ENCODE measurements at places on chromosomes 3 and 15. TPM values are rescaled to one million over a fixed set of nuclear protein-coding genes. Genes with fewer than 3 reads are reported as not detected.

The AGBL1 gene
- not detected for total RNA-seq

The RHCG gene
- 22.8 TPM for total RNA-seq

The ANKUB1 gene
- total RNA-seq: 0.31 TPM

The PCYT1A gene
- 67.2 TPM for total RNA-seq

The CSNK1G1 gene
- total RNA-seq: 15.2 TPM

The CCDC54 gene
- total RNA-seq: not detected
